ENCODE measurements at places on chromosomes 6 and 20.
A peak's percentile ranks its signal among the peaks of the same experiment; 100 is the strongest.

DNA sequence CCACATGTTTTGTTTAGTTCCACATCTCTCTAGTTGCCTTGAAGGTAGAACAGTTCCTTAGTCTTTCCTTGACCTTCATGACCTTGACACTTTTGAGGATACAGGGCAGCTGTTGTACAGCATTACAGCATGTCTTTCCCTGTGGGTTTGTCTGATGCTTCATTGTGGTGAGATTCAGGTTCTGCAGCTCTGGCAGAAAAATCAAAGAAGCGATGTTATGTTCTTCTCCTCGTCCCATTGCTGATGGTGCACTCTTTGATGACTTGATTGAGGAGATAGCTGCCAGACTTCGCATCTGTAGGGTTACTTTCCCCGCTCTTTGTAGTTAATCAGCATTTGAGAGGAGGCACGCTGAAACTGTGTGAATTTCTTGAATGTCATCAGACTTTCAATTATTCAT lies 12.0 kb downstream of the CEBPB start:
- DNase-seq, result no peak

GRCh38 chr20:10094566-10095173 lies 59.9 kb downstream of the ANKEF1 start:
- DNase-seq, result no peak

DNA sequence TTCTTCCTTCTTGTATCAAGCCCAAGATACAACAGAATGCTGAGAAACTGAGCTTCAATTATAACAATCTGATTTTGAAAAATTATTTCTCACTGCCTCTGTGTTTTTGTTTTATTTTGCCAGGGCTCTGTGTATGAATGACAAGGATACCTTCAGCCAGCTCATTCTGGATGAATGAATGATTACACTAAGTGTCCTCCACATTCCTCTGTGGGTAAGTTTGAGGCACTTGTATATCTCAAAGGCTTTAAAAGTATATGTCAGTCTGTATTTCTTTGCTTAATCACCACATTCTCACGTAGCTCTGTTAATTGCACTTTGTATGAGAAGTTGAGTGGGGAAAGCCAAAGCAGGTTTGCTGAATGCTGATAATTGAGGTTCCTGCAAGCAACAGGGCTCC lies 95.1 kb downstream of the TIAM2 start:
- no peak for DNase-seq

GRCh38 chr6:33694401-33694931 lies 17.0 kb downstream of the UQCC2 start:
- peak; percentile 68 for DNase-seq

DNA sequence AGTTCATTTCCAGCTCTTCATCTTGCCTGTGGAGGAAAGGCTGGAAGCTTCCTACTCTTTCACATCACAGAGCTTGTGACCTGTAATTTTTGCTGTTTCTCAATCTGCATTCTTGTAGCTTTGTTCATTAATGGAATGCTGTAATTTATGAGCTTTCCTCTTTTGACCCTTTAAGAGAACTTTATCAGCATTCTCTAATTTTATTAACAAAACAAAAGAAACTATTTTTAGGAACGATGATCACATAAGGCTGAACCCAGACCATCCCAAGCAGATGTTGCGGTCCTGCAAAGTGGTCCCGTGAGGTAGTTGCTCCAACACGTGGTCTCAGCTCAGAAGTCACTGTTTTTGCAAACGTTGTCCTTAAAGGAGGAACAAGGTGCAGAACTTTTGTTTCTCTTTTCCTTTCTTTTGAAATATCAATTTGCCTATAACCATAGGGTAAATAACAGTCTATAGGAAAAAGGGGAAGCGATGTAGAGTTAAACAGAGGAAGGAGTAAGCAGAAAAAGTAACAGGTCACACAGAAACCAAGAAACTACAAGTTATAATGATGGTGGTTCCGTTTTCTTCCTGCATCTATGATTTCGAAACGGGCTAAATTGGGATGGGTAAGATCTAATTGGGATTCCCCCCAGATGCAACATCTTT lies 121.3 kb upstream of the PHACTR1 start:
- no peak for DNase-seq

DNA sequence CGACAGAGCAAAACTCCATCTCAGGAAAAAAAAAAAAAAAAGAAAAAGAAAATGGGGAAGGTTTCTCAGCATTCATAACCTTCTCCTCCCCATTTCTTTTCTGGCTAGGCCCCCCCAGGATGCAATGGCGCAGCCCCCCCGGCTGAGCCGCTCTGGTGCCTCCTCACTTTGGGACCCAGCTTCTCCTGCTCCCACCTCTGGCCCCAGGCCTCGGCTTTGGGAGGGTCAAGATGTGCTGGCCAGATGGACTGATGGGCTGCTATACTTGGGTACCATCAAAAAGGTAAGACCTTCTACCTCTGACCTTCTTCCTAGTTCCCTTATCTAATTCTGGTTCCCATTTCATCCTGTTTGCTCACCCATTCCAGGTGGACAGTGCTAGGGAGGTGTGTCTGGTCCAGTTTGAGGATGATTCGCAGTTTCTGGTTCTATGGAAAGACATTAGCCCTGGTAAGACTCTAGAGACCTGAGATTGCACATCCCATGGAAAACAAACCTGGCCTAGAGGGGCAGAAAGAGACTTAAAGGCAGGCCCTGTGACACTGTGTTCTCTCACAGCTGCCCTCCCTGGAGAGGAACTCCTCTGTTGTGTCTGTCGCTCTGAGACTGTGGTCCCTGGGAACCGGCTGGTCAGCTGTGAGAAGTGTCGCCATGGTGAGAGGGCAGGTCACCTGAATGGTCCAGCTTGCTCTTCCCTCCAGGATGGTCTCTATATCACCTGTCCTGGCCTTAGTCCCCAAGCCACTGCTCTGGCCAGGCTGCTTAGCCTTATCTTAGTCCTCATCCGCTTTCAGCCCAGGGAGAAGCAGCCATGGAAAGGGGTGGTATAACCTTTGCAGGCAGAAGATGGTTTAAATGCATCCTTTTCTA lies 1.6 kb downstream of the PHF1 start:
- DNase-seq, result no peak

DNA sequence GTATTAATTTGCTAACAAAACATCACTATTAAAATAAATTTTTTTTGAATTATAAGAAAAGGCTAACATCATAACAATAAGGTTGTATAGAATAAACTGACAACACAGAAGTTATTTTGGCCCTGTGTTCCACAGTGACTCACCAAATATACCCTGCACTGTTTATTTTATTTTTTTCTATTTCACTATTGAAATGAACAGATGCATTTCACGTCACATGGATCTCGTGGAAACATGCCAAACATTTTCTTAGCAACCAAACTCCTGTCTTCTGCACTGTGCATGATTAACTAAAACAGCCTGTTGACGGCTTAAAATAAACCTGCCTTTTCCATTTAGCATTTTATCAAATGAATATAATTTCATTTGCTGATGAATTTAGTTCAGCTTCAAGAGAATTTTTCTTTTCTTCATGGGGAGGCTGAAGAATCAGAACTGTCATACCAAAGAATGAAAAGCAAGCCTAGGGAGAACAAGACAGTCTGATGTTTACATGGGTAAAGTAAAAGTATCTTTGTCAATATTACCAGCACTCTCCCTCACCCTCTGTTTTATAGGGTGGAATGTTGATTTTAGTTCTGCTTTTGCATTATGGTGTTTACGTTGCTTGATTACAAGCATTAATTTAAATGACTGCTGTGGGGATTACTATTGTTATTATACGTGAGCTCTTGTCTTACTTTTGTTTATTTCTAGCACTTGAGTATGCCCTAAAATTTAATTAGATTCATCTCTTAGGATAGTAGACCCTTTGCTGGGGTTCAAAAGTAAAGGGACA lies 115.3 kb downstream of the LCA5 start:
- DNase-seq, result no peak

DNA sequence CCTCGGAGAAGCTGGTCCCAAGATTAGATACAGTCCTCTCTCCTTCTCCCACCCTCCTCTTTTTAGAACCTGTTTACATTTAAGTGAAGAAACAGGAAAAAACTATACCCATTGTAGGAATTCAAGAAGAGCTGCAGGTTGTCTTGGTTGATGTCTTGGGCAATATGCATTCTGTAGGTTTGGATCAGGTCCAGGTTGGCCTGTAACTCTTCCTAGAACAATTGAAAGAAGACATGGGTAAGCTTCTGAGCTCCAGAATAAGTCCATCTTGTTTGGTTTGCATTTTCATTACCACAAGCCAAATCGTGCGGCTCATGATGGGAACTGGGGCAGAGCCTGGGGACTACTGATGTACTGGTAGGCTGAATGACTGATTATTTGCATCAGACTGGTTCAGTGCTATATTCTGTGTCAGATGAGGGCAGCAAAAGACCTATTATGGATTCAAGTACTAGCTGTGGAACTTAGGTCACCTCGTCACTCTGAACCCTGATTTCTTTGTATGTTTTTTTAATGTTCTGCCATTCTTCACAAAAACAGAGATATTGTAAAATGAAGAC lies 20.3 kb upstream of the SLA2 start:
- no peak for DNase-seq

- no peak for DNase-seq
Observed at GRCh38 chr20:9660236-9660868, 146.0 kb downstream of the LAMP5 start.

- no peak for DNase-seq
Observed at GRCh38 chr6:50591135-50591534, 122.2 kb upstream of the TFAP2D start.

- no peak for DNase-seq
Observed at GRCh38 chr6:98824902-98825599, 9.3 kb upstream of the POU3F2 start.

DNA sequence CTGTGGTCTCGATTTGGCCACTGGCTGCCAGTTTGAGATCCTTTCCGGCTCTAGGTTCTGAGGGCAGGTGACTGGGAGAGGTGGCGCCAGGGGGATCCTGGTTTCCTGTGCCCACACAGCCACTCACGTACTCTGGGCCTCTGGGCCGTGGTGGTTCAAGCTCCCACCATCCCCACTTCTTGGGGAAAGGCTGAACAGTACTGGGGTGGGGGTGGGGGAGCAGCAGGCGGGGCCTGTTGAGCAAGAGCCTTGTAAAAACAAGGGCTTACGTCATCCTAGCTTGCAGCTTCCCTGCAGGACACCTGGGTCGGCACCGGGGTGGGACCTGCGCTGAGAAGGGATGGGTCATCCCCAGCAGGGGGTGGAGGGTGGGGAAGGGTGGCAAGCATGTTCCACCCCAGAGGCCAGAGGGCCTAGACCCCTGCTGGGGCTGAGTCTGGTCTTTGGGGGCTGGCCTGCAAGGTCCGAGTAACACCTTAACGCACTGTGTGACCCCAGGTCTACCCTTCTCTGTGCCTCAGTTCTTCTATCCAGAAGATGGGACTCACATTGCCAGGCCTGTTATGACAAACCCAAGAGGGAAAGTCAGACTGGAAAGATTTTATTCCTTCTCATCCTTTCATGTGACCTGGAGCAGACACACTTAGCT lies 3.1 kb upstream of the CEBPB start:
- DNase-seq, result no peak

GRCh38 chr20:7497985-7498384 lies 442.3 kb downstream of the HAO1 start:
- DNase-seq, result no peak

DNA sequence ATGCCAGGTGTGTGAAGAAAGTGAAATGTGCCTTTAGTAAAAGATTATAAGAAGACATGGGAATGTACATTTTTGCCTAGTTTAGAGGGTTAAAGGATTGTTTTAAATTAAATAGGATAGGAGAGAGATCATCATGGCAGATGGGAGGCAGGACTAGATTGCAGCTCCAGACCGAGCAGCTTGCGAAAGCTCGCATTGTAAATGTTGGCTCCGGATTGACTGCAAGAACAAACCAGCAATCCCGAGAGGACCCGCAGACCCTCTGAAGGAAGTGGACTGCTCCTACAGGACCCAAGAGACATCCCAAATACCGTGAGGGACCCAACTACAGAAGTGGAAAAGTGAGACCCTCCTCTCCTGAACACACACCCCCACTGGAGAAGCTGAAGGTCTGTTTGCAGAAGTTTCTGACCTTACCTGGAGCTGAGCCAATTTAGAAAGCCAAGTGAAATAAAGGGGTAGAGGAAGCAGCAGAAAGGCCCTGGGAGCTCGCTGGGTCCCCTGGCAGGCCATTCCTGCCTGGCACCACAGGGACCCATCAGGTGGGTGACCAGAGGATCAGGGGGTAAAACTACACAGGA lies 30.0 kb upstream of the TPD52L1 start:
- DNase-seq, result no peak

GRCh38 chr20:43542161-43542560 lies 16.7 kb upstream of the SGK2 start:
- no peak for DNase-seq

GRCh38 chr20:41018153-41018552 lies 10.5 kb upstream of the TOP1 start:
- DNase-seq, result no peak

- DNase-seq, result no peak
Observed at GRCh38 chr20:16240355-16240754, 332.9 kb downstream of the KIF16B start.

- DNase-seq, result no peak
Observed at GRCh38 chr6:71649915-71650314, 236.4 kb upstream of the RIMS1 start.

DNA sequence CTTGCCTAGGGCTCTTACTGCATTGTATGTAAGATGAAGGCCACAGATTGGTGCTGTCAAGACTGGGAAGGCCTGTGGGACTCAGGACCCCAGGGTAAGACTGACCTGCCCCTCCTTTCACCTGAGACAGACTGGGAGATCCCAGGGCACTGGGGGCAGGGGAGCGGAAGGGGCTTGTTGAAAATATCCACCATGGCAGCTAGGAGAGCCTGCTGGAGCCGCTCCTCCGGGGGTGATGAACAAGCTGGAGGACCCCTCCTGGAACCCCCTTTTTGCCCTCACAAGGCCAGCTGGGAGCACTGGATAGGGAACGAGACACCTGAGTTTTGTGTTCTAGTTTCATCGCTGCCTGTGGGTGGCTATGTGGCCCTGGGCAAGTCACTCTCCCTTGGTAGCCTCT lies 9.2 kb upstream of the SDCBP2 start:
- DNase-seq, result no peak
